Esophagus squamous epithelium (tissue), 5 donors: ENCODE measurements at places on chromosomes 4 and X.

DNA sequence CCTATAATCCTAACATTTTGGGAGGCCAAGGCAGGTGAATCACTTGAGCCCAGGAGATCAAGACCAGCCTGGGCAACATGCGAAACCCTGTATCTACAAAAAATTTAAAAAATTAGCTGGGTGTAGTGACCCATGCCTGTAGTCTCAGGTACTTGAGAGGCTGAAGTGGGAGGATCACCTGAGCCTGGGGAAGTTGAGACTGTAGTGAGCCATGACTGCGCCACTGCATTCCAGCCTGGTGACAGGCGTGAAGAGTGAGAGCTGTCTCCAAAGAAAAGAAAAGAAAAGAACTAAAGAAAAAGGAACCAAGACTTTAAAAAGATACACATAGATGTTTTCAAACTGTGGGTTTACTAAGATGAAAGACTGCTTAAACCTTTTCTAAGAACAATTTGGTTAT is 129.0 kb downstream of the SPCS3 start:
- DNase-seq: no peak

DNA sequence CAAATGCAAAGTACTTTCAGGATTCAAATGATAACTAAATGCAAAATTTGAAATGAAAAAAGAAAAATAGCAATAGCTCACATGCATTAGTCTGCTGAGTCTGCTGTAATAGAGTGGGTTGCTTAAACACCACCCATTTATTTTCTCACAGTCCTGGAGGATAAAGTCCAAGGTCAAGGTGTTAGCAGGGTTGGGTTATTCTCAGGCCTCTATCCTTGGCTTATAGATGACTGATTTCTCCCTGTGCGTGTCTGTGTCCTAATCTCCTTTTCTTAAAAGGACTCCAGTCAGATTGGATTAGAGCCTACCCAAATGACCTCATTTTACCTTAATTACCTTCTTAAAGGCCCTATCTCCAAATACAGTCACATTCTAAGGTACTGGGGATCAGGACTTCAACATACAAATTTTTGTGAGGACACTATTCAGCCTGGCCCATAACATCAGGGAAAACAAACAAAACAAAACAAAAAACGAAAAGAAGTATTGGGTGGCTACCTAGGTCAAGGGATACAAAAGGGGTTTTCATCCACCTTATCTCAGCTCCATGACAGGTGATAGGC is 6.3 kb upstream of the TBL1X start:
- no peak for DNase-seq

DNA sequence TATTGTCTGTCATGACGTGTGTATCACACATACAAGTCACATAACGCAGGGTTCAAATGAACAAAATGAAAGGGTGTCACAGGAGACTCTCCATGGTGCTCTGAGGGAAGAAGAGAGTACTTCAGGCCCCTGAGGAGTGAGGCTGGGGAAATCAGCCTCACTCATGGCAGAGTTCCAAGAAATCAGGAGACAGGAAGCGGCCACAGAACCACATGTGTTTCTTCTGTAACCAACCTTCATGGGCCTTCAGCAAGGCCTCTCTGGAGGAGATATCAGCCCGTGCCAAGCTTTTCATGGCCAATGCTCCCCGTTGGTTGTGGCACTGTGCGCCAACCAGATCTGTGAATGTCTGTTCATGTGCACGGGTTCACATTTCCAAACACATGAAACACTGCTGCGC is 76.0 kb downstream of the NAT8L start:
- no peak for DNase-seq

DNA sequence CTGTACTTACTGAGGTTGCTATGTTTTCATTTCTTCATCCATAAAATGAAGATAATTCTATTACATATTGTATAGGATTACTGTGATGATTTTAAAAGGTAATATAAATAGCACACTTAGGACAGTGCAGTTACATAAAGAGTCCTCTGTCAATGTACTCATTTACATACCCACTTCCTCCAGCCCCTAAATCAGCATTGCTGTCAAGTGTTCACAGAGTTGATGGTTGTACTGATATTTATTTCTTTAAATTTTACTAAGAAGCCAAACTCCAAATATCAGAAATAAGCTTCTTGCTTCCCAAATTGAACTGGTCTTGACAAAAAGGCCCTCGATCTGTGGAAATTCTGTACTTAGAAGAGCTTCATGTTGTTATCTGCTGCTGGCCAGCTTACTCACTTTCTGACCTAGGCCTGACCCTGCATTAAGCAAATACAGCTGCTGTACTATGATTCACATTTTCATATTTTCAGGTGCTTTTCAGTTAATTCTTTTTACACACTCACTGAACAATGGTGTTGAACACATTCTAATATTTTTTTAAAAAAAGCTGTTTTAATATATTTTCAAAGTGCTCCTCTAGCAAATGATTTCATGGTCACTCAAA is 259.6 kb downstream of the UNC5C start:
- DNase-seq: no peak

- DNase-seq: no peak
These were observed 3.1 kb downstream of the POLR2B start for GRCh38 chr4:56981795-56982201.

DNA sequence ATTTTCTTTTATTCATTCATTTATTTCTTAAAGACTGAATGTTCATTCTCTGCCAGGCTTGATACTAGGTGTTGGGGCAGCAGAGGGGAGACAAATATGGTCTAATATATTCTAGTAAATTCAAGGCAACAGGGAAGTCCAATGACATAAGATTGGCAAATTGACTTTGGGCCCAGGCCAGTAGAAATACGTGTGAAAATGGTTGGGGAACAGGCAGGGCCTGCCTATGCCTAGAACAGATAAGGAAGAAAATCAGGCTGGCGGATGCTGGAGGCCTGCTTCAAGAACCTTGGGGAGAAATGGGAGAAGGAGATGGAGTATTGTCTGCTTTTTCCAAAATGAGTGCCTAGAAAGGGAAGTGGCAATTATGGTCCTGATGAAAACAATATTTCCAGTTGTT is 108.6 kb downstream of the RTL5 start:
- no peak for DNase-seq

DNA sequence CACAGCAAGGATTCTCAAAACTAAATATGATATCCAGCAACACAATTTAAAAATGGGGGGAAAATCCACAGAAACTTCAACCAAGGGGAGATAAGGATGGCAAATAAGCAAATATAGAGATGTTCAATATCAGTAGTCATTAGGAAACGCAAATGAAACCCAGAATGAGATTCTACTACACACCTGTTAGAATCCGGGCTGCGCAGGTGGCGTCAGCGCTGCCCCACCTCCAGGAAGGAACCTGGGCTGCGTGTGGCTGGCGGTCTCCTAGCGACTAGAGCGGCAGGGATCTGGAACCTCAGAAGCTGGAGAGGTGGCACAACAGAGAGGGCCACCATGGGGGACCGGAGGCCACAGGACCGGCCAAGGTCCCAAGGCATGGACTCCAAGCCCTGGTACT is at the start of gene FAM47B:
Gene FAM47B (plus strand): TSS at position 301 of the 400 bp plus-strand sequence. CDS start 36 bp downstream, at position 337.
- no peak for DNase-seq

- DNase-seq: no peak
These were observed 417.4 kb downstream of the CCSER1 start for GRCh38 chr4:90544532-90545045.

GRCh38 chr4:126718136-126718535 is 914.6 kb upstream of the INTU start:
- DNase-seq: no peak

DNA sequence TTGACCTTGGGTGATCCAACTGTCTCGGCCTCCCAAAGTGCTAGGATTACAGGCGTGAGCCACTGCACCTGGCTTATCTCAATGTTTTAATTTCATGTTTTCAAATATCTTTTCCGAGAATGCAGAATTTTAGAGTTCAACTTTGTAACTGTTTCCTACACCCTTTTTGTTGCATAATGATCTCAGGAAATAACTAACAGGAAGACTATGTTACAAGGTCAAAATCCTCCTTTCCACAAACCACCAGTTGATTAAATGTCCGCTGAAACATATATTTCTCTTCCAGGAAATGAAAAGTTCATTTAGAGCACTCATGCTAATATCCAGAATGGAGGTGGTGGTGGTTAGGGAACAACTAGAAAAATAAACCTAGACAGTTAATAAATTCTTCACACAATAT is 377.8 kb downstream of the PPP4R3C start:
- no peak for DNase-seq

GRCh38 chr4:102572452-102572851 is 71.3 kb downstream of the NFKB1 start:
- DNase-seq: no peak

DNA sequence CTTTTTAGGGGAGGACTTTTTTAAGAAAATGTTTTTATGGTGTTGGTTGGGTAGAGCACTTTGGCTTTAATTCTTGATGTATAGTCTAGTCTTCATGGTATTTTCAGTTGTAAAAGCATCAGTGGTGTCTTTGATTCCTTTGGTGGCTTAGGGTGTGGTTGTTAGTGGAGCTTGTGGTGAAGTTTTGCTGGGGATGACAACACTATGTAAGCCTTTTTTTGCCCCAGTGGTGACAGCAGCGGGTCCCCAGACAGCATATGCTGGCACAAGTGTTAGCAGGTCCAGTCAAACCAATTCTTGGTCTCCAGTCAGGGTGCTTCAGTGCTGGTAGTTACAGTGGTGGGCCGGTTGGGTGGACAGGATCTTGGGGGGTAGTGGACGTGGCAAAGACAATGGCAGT is 52.0 kb downstream of the CHIC1 start:
- DNase-seq: no peak

DNA sequence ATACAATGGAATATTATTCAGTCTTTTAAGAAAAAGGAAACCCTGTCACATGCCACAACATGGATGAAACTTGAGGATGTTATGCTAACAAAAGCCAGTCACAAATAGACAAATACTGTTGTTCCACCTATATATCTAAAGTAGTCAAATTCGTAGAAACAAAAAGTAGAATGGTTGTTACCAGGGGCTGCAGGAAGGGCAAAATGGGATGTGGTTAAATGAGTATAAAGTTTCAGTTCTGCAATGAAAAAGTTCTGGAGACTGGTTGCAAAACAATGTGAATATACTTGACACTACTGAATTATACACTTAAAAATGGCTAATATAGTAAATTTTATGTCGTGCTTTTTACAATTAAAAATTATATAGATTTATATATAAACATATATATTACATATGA is 12.2 kb downstream of the SPOCK3 start:
- no peak for DNase-seq

- DNase-seq: no peak
These were observed 43.2 kb downstream of the TMEM144 start for GRCh38 chr4:158253350-158253980.

GRCh38 chrX:128698573-128699181 is 646.5 kb upstream of the ACTRT1 start:
- DNase-seq: no peak

DNA sequence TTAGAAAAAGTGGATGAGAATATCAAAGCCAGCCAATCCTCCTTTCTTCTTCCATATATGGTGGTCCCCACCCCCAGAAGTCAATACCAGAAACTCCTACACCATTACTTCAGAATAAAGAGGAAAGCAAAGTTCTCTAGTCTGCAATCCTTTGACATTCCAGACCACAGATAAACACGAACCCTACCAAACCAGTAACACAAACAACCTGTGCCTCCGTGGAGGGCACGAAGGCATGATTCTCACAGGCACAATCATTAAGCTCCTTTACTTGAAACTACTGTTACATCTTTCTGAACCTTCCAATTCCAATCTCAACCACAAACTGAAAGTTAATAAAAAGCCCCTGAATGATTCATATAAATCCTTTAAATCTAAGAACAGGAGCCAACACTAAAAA is 16.3 kb downstream of the MAML3 start:
- DNase-seq: no peak

DNA sequence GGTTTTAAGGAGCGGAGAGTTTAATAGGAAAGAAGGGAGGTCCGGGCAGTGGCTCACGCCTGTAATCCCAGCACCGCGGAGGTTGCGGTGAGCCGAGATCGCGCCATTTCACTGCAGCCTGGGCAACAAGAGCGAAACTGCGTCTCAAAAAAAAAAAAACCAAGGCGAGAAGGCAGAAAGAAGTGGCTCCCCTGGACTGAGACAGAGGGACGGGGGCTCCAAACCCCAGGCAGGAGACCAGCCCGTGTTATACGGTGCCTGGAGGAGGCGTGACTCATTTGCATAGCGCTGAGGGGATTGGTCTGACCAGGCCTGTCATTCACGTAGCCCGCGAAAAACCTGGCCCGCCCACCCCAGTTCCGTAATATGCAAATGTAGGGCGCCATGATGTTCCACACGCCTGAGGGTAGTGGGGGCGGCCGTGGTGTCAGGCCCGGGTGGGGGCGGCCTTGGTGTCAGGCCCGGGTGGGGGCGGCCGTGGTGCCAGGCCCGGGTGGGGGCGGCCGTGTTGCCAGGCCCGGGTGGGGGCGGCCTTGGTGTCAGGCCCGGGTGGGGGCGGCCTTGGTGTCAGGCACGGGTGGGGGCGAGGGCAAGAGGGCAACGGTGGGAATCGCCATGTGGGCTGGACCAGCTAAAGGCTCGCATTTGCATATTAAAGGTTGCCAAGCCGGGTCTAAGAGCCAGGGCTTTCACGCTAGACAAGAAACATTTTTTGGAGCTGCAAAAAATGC is 2.1 kb downstream of the PLCXD1 start:
- DNase-seq: no peak

DNA sequence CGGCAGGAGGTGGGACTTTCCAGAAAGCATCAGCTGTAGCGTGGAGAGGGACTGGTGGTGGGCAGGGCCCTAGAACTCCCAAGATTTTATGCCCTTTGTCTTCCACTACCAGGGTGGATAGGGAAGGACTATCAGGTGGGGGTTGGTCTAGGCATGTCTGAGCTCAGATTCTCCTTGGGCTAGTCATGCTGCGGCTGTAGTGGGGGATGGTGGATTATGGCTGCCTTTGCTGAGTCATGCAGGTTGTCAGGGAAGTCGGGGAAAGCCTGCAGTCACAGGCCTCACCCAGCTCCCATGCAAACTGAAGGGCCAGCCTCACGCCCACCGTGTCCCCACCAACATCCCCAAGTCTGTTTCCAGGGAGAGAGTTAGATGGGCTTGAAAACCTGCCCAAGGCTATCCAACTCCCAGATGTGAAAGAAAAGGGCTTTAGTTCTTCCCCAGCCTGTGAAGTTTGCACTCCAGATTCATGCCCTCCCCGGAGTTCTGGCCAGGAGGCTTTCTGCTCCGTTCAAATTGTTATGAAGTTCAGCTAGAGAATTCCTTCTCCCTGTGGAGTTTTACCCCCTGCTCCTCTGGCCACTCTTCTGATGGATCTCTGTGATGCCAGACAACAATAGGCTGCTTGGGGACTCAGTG is 13.4 kb upstream of the MEPE start:
- no peak for DNase-seq

GRCh38 chr4:122244764-122245163 is 92.6 kb downstream of the BLTP1 start:
- DNase-seq: no peak
